HTR-8/SVneo (cell line): ENCODE measurements at places on chromosomes 11 and 22.

- DNase-seq: no peak
These were observed 53.5 kb downstream of the TEAD1 start for GRCh38 chr11:12727563-12728211.

DNA sequence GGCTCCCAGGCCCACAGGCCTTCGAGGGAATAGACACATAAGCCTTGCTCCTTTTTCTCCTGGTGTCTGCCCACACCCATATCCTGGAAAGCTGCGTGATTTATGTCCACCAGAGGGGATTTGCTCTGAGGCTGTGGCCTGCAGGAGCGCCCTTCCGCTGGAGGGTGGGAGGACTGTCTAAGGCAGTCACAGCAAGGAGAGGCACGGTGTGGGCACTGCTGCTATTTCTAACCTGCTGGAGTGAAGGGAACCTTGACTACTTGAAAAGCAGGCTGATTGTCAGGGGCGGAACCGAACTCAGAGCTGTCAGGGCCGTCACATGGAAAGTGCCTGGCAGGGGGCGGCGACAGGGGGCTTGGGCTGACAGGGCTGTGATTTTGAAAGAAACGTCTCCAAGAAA is 3.7 kb downstream of the UPB1 start:
- no peak for DNase-seq

- no peak for DNase-seq
These were observed 302.4 kb downstream of the MN1 start for GRCh38 chr22:27499121-27499520.

DNA sequence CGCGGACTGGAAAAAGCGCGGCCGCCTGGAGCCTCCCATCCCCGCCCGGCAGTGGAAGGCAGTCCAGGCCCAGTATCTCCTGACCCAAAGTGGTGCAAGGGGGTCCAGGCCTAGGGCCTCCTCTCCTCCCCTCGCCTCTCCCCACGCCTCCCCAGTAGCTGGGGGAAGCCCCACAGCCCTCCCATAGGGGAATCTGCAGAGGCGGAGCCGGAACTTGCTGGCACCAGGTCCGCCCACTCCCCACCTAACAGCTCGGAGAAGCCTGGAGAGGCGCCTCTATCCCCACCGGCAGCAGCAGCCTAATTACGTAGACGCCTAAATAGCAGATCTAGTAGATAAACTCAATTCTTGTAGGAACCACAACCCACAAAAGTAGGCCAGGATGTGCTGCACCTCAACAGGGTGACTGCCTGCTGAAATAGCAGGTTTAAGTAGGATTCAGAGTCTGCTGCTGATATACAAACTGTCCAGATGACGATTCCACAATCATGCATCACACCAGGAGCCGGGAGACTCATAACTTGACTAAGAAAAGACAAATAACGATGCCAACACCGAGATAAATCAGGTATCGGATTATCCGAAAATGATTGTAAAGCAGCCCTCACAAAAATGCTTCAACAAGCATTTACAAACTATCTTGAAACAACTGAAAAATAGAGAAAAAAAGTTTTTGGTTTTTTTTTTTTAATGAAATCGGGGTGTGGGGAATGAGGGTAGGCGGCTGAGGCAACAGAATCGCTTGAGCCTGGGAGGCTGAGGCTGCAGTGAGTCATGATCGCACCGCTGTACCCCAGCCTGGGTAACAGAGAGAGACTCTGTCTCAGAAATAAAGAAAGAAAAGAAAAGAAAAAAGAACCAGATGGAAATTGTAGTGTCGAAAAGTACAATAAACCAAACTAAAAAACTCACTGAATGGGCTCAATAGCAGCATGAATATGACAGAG is 11.4 kb upstream of the BRD1 start:
- no peak for DNase-seq

DNA sequence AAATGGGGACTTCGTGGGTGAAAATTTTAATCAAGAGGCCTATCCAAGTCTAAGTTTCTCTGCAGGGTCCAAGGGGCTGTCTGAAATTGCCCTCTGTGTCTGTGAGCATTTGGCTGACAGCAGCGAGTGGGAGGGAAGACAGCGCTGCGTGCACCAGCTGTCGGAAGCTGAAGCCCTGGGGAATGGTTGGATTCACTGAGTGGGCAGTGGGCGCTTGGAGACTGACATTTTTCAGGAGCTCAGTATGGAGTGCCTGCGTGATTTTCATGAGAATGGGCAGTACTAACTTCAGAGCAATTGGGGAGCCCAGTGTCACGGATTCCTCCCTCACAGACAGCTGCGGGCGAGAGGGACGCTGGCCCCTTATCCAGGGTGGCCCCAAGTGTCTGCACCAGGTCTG is 388.8 kb upstream of the B3GAT1 start:
- DNase-seq: no peak
